ENCODE measurements at places on chromosomes 1 and 21.

GRCh38 chr1:2575801-2576663 lies 10.5 kb upstream of the PRXL2B start:
- DNase-seq, result no peak

DNA sequence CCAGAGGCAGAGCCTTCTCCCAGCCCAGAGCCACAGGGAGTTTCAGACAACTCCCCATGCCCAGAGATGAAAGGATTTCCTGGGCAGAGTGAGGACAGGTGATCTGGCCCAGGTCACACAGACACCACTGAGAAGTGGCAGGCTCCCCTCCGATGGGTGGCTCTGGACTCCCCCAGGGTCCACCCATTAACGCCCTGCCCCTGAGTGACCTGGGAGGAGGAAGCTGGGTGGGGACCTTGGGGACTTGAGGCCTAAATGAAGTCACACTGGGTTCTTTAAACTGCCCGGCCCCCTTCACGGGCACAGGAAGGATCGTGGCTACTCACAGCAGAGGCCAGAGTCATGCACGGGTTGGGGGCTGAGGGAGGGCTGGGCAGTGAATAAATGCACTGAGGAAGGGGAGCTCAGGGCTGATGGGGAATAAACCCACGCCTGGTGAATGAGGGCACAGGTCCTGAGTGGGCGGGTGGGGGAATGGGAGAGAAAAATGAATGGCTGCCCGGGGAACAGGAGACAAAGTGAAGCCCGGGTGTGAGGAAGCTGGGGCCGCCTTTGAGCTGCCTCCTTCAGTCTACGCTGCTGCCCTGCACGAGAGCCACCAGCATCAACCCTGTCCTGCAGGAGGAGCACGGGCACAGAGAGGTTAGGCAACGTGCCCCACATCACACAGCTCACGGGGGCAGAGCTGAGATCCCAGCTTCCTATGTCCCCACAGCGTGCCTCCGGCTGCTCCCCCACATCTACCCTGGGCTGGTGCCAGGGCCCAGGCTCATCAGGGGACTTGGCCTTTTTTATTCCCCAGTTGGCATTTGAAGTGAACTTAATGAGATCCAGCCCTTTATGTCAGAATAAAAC lies 404.3 kb downstream of the MATN1 start:
- DNase-seq, result no peak

- DNase-seq, result no peak
Observed at GRCh38 chr1:214518361-214518760, 33.0 kb downstream of the PTPN14 start.

DNA sequence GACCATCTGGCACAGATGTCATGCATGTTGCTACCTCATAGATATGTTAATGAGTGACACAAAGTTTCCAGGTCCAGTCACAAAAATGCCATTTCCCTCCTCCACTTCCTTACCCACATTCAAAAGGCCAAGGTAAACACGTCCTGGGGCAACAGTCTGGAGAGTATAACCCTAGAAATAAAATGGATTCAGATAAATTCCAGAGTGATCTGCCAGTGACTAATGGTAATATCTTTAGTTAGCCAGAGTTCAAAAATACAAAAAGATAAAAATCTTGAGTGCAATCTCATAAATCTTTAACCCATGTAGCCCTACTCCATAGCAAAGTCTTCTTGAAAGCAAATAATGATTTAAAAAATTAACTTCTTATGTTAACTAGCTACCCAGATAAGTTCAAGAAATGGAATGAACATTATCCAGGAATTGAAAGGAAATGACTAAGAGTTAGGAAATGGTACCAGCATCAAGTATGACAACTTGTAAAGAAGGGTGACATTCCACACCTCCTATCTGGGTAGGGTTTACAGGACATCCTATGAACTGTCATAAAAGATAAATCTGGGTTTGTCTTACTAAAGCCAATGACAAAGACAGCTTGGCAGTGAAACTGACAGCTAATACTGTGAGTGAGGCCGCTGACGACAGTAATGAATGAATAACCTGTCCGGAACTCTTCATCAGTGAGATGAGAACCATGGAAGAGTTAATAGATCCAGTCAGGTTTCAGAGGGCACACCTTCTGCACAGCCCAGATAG lies 18.1 kb downstream of the RGS2 start:
- no peak for DNase-seq

GRCh38 chr1:243420946-243421685 lies 165.3 kb downstream of the SDCCAG8 start:
- DNase-seq, result no peak

GRCh38 chr1:230159580-230159979 lies 92.5 kb downstream of the GALNT2 start:
- DNase-seq, result no peak

GRCh38 chr1:170666541-170667254 lies 2.8 kb downstream of the PRRX1 start:
- DNase-seq, result no peak

DNA sequence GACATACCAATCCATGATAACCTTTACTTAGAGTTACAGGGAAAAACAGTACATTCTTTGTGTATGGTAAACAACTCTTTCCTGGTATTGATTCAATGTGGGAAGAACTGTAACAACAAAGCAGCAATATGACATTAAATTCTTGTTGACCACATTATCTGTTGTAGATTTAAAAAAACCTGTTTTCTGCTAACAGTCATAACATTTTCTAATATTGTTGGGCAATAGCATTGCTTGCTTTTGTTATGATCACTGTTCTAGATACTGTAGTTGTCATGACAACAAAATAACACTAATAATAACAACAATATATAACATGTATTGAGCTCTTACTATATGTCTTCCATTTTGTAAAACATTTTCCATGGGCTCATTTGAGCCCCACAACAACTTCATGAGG lies 54.2 kb downstream of the PDE4B start:
- DNase-seq, result no peak

DNA sequence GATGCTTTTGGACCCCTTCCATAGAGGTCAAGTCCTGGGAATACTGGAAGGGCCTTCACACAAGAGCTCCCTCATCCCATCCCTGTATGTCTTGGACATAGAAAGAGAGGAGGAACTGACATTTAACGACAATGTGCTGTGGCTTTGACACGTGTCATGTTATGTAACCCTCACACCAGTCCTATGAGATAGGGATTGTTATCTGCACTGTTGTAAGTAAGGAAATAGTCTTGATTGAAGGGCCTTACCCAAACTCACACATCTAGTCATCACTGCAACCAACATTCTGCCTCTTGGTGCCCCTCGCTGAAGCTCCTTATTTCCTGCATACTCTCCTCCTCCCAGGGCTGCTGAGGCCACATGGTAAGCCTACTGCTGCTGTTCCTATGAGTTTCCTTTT lies 63.7 kb upstream of the ANGPTL1 start:
- no peak for DNase-seq

DNA sequence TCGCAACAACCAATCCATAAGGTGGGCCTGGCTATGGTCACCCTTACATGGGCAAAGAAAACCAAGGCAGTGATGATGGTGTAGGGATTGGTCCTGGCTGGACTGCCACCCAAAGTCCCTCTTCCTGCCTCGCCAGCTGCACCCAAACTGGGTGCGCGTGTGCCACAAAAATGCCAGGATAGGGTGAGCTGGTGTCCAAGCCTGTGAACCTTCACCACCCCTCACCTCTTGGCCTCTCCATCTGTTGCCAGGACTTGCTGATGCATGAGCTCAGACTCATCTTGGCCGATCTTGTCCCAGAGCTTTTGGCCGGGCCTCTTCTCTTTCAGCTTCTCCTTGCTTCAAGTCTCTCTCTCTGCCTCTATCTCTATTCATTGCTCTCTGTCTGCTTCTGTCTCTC lies 41.8 kb downstream of the FOXD2 start:
- no peak for DNase-seq

GRCh38 chr1:15188678-15189077 lies 35.1 kb downstream of the TMEM51 start:
- DNase-seq, result peak; percentile 24

- no peak for DNase-seq
Observed at GRCh38 chr1:176501599-176501998, 38.6 kb downstream of the PAPPA2 start.

GRCh38 chr1:219279017-219279770 lies 105.5 kb downstream of the LYPLAL1 start:
- DNase-seq, result no peak

GRCh38 chr1:72184099-72184701 lies 98.1 kb downstream of the NEGR1 start:
- no peak for DNase-seq

DNA sequence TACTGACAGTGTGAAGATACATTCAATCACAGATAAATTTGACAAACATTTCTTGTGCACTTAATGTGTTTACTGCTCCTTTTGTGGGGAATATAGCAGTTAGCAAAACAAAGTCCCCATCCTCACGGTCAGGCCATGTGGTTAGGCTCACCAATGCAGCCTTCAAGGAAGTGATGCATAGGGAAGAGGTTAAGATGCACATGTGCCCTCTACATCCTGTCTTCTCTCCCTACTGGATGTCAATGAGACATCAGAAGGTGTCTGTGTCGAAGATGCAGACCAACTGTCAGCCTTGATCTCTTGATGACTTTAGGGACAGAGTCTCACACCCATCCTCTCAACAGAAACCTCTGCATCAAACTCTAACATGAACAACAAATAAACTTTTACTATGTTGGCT lies 78.7 kb downstream of the FH start:
- DNase-seq, result no peak

DNA sequence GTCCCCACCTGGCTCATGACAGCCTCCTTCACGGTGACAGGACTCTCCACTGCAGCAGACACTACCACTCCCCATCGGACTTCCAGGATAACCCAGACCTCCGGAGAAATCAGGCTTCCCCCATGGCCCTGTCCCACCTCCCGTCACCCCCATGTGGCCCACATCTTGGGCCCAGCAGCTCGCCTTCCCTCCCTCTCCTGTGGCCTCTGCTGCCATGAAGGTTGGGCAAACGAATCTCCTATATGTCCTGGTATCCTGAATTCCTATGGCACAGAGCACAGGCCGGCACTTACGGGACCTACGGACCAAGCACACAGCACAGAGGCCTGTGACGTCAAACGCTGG lies 82.0 kb downstream of the NPHP4 start:
- no peak for DNase-seq

- no peak for DNase-seq
Observed at GRCh38 chr1:109531380-109531779, 8.3 kb upstream of the GPR61 start.

All from pulmonary artery endothelial cell (primary cell).